ENCODE measurements at places on chromosomes 5 and 9.

- no peak for DNase-seq
Measured at GRCh38 chr9:120689860-120690259, 24.4 kb downstream of the MEGF9 start.

DNA sequence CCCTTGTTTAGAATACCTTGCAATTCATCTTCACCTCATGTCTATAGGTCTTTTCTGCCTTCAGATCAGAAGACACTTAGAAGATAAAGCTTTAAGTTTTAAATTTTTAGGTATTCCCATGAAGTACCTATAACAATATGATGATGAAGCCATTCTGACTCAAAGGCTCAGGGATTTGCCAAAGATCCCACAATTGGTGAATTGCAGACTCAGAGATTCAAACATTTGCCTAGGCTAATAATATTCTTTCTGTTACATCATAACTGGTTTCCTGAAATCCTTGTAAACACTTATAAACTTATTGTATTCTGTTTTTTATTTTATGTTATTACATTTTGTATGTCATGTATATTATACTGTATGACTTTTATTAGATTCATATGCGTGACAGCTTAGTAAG lies 62.8 kb upstream of the ZFAND5 start:
- no peak for DNase-seq

DNA sequence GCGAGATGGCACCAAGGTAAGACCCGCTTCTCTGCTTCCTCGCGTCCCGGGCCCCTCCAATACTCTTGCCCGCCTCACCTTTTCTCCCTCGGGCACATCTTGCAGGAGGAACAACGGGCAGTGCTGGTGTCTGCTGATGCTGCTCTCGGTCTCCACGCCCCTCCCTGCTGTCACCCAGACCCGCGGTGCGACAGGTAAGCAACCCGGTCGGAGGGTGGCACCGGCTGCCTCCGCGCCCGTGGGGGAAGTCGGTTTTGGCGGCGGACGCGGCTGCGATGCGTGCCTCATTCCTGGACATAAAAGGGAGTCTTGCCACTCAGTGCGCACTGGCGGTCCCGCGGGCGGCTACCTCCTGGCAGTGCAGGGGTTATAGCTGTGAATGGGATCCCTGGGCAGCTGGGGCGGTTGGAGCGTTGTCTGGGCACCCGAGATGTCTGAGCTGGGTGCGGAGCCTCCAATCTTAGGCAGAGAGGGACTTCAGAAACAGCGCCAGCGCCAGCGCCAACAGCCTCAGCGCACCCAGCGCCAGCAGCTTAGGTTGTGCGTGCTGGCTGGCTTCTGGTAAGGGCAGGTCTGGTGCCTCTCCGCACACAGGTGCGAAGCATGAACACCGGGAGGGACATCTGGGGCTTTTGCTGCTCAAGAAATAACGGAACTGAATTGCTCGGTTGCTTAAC lies 488 bp downstream of the COL15A1 start:
- DNase-seq, result no peak

GRCh38 chr9:120726484-120726883 lies 12.2 kb upstream of the MEGF9 start:
- DNase-seq, result no peak

DNA sequence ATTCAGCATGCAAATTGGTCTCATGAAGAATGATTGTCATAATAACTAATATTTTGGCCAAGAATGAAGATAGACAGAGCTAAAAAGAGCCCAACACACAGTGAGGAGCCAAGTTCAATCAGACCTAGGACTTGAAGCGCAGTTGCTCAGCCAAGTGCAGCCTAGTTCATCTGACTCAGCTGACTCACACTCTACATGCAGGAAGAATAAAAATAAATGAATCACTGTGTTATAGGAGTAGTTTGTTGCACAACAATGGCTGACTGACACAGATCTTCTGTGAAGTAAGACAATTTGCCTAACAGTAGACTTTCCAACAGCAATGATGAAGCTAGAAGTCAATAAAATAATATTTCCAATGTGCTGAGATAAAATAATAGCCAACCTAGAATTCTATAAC lies 261.5 kb downstream of the CEMIP2 start:
- DNase-seq, result no peak

- peak; percentile 53 for DNase-seq
Measured at GRCh38 chr5:132491368-132492364, 1.1 kb upstream of the IRF1 start.

GRCh38 chr5:149778303-149779123 lies 48.4 kb downstream of the PPARGC1B start:
- no peak for DNase-seq

DNA sequence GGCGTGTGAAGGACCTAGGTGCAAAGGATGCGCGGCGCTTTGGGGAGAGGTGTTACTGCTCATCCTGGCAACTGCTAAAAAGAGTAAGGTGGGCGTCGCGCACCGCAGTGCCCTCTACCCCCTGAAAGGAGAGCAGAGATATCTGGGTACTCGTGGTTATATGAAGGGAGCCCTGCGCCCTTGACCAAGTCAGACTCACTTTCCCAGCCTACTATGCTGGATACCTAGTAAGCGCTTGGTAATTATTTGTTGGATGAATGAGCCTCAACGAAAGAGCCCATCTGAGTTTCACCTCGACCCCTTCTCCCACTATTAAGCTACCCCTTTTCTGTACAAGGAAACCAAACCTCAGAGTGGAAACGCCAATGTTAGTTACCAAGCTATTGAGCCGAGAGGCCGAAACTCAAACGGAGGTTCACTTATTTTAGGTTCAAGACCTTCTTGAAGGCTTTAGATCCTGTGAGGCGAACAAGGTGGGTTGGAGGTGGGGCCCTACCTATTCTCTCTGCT lies 8.0 kb downstream of the LHX6 start:
- DNase-seq, result no peak

GRCh38 chr5:115530426-115530825 lies 14.1 kb downstream of the FEM1C start:
- DNase-seq, result no peak

- DNase-seq, result no peak
Measured at GRCh38 chr5:80057921-80058320, 22.8 kb downstream of the THBS4 start.

- no peak for DNase-seq
Measured at GRCh38 chr5:77663090-77663863, 24.8 kb upstream of the OTP start.

Measured in GM10248 (cell line).